ENCODE measurements at places on chromosomes 6 and 20.

DNA sequence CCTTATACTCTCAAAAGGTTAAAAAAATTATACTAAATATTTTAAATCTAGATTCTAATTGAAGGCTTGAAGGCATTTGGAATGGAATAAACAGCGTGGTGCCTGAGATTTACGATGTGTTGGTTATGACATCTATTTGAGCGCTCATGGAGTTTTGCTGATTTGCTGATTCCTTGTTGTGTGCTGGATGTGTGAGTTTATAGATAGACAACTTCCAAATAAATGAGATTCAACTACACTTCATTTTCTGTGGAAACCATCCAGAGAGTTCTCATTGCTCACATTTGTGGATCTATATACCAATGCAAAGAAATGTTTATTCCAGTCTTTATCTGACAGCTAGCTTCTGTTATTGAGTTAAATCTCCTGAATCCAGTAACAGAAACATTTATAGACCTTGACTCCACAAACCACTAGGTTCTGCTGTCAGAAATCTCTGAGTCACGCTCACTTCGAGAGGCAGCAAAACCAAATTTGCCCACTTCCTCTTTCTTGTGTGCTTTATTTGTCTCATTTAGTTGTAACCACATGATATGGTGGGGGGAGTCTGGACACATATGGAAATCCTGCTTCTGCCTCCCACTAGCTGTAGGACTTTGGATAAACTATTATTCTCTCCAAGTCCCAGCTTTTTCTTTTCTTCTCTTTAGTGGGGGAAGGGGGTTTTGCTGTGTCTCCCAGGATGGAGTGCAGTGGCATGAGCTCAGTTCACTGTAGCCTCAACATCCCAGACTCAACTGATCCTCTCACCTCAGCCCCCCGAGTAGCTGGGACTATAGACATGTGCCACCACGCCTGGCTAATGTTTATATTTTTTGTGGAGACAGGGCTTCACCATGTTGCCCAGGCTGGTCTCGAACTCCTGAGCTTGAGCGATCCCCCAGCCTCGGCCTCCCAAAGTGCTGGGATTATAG, 54.5 kb downstream of the IPCEF1 start:
- DNase-seq: peak; percentile 84

- DNase-seq: no peak
Measured at GRCh38 chr6:139239064-139239463, 52.7 kb downstream of the TXLNB start.

DNA sequence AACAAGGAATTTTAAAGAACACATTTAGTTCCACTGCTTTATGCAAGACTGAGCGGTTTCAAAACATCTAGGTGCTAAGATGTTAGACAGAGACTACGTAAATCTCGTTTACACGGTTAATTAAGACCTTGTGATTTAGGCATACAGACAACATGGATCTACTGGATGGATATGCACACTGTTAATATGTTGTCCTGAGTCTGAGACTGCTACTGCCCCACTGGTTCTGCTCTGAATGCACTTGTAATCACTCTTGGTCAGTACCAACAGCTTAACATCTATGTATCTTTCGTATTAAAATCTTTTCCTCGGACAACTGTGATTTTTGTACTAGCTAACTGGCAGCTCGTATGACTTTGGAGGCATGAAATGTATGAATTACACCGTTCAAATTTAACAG, 3.1 kb downstream of the MAN1A1 start:
- DNase-seq: no peak

GRCh38 chr6:117711369-117711768, 36.1 kb downstream of the NUS1 start:
- no peak for DNase-seq

GRCh38 chr20:51400051-51400926, 142.2 kb downstream of the NFATC2 start:
- DNase-seq: no peak

DNA sequence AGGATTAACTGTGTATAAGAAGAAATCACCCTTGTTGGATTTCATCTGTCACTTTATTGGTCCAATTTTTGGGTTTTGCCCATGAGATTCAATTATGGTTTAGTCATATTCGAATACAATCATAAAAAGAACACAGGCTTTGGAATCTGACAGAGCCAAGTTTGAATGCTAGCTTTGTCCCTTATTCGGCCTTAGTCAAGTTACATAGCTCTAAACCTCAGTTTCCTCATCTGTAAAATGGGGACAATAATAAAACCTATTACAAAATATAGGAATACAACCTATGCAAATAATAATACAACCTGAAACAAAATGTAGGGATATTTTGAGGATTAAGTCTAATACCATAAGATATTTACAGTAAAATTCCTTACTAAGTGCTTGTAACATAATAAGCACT, 57.7 kb downstream of the PRPH2 start:
- DNase-seq: no peak

All from EL (cell line).